NCI-H460 (cell line): ENCODE measurements at places on chromosomes 11 and 22. TPM values are rescaled to one million over a fixed set of nuclear protein-coding genes. Genes with fewer than 3 reads are reported as not detected.

- no peak for DNase-seq
Measured at GRCh38 chr22:49011379-49011768, 816.3 kb downstream of the BRD1 start.

GRCh38 chr11:69157156-69157821 lies 1.6 kb downstream of the SMIM38 start:
- DNase-seq, result no peak

DNA sequence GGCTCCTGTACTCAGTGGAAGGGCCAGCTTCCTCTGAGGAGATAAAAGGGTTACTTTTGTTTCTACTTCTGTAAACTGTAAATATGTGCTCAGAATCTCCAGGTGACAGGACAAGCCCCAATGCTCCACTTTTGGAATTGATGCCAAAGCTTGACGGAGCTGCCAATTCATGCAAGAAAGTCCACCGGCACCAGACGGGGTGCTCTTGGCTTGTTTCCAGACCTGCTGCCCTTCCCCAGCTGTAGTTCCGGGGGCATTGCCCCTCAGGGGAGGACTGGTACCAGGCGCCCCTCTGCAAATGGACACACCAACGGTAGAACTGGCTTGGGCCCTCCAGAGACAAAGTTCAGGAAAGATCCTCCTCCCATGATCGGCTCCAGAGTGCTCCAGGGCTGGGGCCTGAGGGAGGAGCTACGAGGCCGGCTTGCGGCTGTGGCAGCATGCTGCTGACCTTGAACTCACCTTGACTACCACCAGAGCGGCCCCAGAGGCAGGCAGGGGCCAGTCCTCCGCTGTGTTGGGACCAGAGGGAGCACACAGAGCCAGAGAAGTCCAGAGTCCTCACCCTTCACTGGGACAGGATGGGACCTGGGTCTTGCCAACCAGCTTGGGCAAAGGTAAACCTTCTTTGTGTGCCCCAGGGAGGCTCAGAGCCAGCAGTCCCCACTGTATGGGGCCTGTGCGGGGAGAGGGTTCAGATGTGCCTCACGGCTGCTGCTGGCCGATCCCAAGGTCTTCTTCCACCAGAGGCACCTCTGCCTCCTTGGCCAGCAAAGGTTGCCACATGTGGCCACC lies 17.8 kb upstream of the OAF start:
- no peak for DNase-seq

ARHGAP20 gene
- 0.09 TPM in 1 of 2 replicates, not detected in the other for total RNA-seq

C11orf87 gene
- not detected in 2 replicates for total RNA-seq
